ENCODE measurements at places on chromosomes 2 and 18.

DNA sequence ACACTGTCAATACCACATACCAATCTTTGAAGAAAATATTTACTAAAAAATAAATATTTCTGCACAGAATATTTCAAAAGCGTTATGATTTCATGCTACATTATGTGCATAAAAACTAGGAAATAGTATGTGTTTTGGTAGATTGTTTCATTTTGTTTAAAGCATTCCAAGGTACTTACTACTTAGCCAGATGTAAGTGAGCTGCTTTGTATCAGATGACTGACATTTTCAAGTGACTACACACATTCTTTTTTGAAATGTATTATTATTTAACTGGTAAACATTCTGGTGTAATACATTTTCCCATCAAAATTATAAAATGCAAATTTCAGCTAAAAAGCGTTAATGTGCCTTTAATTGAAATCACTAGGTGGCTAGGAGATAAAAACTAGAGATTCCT lies 21.5 kb downstream of the GCA start:
- no peak for DNase-seq

DNA sequence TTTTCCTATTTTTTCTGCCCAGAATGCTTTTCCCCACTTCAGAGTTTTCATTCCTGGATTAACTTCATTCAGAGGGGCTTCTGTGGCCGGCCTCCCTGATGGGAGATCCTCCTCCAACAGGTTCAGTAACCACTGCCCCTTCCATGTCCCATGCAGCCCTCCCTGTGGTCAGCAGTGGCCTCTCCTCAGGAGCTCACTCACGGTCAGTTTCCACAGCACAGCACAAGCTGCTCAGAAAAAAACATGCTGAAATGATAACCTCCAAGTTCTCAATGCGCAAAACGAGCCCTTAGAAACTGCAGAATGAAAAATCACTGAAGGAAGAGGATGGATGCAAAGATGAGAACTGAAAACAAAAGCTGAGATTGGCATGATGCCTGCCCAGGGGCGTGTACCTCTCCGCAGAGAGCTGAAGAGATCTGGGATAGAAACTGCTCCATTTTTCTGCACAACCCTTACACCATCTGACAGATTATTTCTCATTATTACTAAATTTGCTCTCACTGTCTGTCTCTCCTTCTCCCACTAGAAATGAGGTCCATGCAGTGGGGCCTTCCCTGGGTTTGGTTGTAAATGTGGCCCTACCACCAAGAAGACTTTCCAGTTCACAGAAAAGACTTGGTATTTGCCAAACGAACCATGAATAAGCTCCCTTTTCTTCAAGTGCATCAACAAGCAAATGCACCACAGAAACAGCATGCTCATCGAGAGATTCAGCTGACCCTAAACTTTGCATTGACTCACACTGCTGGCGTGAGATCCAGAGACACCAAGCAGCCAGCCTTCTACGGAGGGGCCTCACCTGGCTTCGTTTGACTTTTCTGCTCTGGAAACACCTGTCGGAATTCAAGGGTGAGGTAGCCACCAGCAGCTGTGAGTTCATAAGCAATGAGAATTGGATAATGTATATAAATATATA lies 51.5 kb downstream of the TMEM18 start:
- no peak for DNase-seq

- no peak for DNase-seq
Measured at GRCh38 chr2:17857021-17857420, 21.4 kb upstream of the KCNS3 start.

GRCh38 chr2:3597567-3597966 lies 2.7 kb downstream of the COLEC11 start:
- no peak for DNase-seq

DNA sequence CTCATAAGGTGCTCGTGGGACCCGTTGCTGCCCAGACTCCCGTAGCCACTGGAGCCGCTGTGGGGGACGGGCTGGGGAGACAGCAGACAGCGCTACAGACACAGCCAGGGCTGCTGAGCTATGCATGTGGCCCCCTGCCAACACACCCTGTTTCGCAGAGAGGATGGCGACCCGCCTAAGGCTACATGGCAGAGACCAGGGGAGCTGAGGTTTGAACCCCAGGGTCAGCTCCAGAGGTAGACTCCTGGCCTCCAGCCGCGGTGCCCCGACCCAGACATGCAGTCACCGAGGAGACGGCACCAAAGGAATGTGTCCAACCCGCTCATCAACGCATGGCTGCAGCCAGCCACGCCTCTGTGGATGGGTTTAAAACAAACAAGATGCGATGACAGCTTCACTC lies 21.0 kb upstream of the HES6 start:
- DNase-seq = no peak
